ENCODE measurements at places on chromosomes 6 and 20. TPM values are rescaled to one million over a fixed set of nuclear protein-coding genes. Genes with fewer than 3 reads are reported as not detected.

DNA sequence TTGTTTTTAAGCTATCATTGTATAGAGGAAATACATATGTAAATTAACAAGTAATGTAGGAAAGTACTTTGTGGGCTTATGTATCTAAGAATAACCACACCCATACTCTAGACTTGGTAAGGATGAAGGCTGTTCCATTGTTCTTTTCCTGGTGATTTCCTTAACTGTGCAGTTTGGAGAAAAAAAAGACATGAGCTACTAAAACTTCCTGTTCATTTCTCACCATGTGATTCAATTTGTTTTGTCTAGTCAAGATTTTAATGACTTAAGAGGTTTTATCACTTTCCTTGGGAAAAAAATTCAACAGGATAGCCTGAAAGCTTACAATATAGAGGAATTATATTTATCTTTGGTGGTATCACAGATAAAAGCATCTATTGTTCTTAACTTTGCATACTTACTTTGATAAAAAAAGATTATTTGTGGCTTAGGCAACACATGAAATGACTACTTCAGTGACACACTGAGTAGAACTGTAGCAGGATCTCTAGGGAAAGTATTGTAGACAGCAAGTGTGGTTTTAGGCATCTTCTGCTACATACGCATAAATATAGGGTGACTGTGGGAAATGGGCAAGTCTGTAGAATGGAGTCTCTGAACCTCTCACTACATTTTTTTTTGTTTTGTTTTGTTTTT is 80.3 kb downstream of the GJA1 start:
- no peak overlapping the region for H3K27ac ChIP-seq
- no peak for DNase-seq
- no peak overlapping the region for H3K4me3 ChIP-seq
- peaks cover 3% of the 10 kb centered on the region for H3K4me1 ChIP-seq
- H3K27me3 ChIP-seq = no peaks in the 10 kb centered on the region

- H3K27me3 ChIP-seq = no peaks in the 10 kb centered on the region
- H3K27ac ChIP-seq = peak overlapping the region; percentile 73
Observed at GRCh38 chr20:37388831-37389230, 42.9 kb downstream of the SRC start.

GRCh38 chr6:99019381-99019780 is 71.6 kb upstream of the FBXL4 start:
- no peaks in the 10 kb centered on the region for H3K27me3 ChIP-seq
- H3K27ac ChIP-seq = no peak overlapping the region
- no peaks in the 10 kb centered on the region for H3K36me3 ChIP-seq
- no peak overlapping the region for H3K4me3 ChIP-seq

DNA sequence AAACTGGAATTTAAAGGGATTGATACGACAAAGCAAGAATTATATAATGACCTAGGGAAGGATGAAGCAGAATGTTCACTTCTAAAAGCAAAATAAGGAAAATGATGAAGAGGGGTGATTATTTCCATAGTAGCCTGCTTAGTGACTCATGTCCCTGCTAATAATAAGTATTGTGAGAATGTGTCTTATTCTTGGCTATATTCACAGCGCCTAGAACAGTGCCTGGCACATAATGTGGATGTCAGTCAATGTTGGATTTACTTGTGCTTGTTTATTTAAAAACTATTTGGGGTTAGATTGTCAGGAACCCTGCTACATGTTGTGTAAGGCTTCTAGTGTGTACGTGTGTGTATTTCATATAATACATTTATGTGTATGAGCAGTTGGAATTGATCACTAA is 85.1 kb downstream of the ZFAND3 start:
- no peaks in the 10 kb centered on the region for H3K27me3 ChIP-seq
- H3K4me3 ChIP-seq = no peak overlapping the region
- peaks cover 16% of the 10 kb centered on the region for H3K4me1 ChIP-seq
- DNase-seq = no peak

ATAT1 gene
- total RNA-seq = 74.2 TPM

DNA sequence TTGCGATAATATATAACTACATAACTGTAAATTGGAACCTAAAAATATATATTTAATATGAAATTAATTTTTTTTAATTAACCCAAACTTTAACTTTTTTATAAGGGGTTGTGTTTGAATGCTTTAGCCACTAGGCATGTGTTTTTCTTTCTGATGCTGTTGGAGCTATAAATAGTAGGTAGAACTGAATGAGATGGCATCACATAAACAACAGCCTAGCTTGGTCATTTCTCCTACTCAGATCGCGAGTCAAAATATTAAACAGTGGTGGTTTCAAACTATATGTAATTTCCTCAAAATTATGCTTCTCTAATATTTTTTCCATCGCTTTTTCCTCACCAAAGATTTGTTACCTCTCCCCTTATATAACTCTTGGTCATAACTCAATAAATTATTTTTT is 243.2 kb downstream of the ARID1B start:
- peak overlapping the region; percentile 92 for H3K4me3 ChIP-seq
- no peaks in the 10 kb centered on the region for H3K27me3 ChIP-seq
- H3K36me3 ChIP-seq = no peaks in the 10 kb centered on the region
- no peak for DNase-seq
- H3K27ac ChIP-seq = peak overlapping the region; percentile 100

SLC22A3 gene
- total RNA-seq = 1.7 TPM
